Neural crest cell (in vitro differentiated cells): ENCODE measurements at places on chromosomes 4 and X. TPM values are rescaled to one million over a fixed set of nuclear protein-coding genes. Genes with fewer than 3 reads are reported as not detected.

Gene GSX2
- not detected in 2 replicates for total RNA-seq

Gene SYP
- total RNA-seq = 10.2 and 10.8 TPM in 2 replicates

Gene PKD2
- 37.3 and 37.9 TPM in 2 replicates for total RNA-seq

Gene TMEM185A
- total RNA-seq = 28.5 and 29.0 TPM in 2 replicates

Gene FGF13
- 81.1 and 85.5 TPM in 2 replicates for total RNA-seq
